Small intestine (tissue), 16 donors: ENCODE measurements at places on chromosomes 4 and X.

- peak; percentile 12 for DNase-seq
Observed at GRCh38 chr4:13627178-13627605, 333 bp downstream of the BOD1L1 start.

DNA sequence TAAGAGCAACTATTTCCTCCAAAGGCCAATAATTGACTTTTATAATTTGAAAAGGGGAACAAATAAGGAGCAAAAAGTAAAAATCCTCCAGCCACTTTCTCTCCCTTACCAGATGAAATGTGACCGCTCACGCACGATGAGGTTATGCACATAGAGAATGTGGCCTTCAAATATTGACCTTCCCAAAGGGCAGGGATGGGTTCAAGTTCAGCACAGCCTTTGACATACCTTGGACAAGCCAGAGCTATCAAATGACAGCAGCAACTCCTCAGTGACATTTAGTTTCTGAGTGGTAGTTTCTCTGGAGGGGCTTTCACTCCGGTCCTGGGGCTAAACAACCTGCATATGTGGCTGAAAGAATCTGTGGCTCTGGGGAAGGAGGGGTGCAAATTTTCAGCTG is 50.7 kb downstream of the AMOT start:
- no peak for DNase-seq

DNA sequence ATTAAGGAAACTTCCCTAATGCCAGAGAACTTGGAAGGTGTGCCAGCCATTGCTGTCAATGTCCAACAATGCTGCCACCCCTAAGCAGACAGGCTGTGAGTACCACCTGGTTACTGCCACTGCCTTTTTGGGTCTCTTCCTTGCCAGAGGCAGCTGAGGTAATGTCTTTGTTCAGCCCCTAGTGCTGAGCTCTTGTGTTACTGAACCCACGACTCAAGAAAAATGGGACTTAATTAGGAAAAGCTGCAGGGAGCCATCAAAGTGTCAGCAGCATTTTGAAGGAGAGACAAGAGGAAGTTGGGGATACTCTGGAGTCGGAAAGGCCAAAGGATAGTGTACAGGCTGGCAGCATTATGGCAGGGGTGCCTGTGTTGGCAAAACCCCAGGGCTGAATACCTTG is 283.7 kb downstream of the AFF2 start:
- no peak for DNase-seq

DNA sequence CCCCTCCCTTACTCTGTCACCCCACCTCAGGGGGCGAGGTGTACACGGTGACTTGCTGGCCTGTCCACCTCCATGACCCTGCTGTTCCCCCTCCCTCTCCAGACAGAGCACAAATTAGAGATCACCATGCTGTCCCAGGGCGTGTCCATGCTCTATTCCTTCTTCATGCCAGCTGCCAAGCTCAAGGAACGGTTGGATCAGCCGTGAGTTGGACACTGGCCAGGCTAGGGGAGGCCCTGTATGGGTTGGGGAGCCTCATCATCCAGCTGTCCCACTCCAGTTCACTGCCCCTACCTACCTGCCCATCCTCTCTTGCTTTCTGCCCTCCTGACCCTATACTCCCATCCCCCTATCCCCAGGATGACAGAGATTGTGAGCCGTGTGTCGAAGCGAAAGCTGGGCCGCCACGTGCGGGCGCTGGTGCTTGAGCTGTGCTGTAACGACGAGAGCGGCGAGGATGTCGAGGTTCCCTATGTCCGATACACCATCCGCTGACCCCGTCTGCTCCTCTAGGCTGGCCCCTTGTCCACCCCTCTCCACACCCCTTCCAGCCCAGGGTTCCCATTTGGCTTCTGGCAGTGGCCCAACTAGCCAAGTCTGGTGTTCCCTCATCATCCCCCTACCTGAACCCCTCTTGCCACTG is 3.9 kb upstream of the CDK16 start:
- no peak for DNase-seq

DNA sequence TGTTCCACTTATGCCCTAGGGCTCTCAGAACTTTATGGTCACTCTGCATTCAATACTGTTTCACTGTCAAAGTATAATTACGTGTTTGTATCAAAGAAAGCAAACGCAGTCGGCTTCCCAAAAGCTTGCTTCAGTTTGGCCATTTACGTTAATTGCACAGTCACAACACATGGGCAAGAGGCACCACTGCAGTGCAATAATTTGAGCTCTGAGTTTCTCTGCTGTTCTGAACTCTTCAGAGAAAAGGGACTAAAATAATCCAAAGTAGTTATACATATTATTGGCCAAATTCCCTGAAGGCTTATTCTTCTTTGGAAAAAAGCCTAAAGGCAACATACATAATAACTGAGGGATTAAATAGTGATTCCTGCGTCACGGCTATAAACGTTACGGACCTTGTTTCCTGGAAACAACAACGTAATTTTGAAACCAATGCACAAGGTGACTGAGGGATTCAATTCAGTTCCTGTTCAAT is 51.3 kb downstream of the RNF150 start:
- no peak for DNase-seq

DNA sequence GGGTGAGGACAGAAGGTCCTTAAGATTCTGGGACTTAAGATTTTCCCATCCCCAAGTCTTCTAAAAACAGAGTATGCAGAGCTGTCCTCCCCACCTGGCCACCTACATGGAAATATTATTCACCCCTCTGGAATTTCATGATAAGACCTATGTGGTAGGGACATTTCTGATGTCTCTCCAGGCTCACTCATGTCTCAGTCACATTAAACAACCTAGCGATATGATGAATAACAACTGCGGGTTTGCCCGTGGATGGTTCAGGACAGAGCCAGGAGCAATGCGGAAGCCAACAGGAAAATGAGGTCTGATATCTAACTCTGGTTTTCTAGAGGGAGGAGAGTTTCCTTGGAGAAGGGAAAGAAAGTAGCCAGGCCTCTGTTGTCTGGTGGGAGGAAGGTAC is 47.4 kb downstream of the TEX13A start:
- DNase-seq: no peak

GRCh38 chrX:13200398-13200797 is 119.5 kb downstream of the ATXN3L start:
- DNase-seq: no peak

- no peak for DNase-seq
Observed at GRCh38 chr4:99790796-99791617, 25.6 kb upstream of the DAPP1 start.

GRCh38 chrX:36978886-36979285 is 29.3 kb upstream of the FAM47C start:
- no peak for DNase-seq

DNA sequence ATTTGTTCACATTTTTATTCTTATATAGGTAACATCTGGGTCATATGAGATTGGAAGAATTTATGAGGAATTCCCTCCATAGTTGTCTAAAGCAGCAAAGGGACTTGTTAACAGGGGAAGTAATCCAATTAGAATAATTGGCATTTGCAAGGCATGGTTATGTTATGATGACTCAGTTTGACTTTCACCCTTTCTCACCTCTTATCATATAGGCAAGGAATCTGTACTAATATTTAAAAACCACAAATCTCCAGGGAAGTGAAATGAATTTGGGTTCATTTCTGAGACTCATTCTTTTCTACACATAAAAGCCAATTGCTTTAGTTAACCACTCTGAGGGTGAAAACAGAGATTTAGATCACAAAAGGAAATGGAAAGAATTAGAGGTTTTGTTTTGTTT is 281.5 kb upstream of the DKK2 start:
- no peak for DNase-seq

DNA sequence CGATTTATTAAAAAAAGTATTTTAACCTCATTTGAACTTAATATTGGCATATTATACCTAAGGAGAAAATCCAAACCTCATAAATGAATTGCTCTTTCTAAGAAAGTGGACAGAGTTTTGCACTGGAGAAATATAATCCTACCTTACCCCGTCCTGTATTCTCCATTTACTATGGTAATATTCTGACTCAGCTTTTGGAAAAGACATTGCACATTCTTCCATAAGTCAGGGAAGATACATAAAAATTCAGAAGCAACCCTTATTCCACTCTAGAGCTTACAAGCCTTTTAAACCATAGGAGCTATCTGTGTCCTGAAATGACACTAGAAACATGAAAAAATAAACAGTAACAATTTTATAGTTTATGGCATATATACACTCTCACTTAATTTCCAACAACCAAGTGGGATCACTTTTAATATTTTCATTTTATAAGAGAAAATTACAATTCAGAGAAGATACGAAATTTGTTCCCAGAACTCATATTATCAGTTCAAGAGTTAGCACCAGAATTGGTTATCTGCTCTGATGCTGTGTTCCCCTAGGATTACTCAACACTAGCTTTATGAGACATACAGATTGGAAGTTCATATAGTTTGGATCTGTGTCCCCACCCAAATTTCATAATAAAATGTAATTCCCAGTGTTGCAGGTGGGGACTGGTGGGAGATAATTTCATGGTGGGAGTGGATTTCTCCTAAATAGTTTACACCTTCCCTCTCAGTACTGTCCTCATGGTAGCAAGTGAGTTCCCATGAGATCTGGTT is 359.4 kb downstream of the ARAP2 start:
- DNase-seq: no peak

- no peak for DNase-seq
Observed at GRCh38 chr4:173264245-173264644, 69.9 kb downstream of the HMGB2 start.

DNA sequence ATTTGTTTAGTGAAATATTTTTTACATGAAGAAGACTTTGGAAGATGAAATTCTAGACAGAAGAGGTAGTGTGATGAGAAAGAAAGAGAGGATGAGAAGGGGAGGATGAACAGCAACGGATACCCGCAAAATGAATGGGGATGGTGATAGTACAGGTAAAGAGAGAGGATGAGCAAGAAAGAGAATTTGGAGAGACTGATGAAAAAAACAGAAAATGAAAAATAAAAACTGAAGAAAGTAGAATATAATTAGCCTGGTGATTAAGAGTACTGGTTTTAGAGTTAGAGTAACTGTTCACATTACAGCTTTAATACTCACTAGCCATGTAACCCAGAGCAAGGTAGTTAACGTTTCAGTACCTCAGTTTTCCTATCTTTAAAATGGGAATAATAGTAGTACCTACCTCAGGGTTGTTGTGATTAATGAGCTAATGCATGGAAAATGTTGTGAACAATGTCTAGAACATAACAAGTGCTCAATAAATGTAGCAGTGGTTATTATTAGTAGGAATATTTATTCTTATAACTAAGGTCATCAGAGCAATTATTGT is 54.9 kb upstream of the ANTXR2 start:
- DNase-seq: no peak

GRCh38 chr4:6308899-6309643 is 39.4 kb downstream of the WFS1 start:
- peak; percentile 56 for DNase-seq

- DNase-seq: no peak
Observed at GRCh38 chrX:19370061-19370460, 26.3 kb downstream of the PDHA1 start.

GRCh38 chr4:90456891-90457290 is 329.7 kb downstream of the CCSER1 start:
- no peak for DNase-seq

DNA sequence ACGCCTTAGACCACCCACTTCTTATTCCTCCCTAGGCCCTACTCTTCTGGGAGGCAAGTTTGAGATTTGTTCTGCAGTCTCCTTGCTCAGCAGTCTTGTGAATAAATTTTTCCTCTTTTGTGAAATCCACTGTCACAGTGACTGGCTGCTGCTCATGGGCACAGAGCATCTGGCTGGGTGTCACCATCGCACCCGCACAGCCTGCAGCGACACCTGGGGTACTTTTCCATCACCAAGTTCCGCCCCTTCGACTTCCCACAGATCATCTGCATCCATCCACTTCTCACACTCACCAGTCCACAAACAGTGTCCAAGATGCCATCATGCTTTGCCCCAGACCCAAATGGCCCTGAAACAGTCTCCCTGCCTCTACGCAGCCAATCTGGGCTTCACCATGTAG is 36.4 kb upstream of the AFAP1 start:
- no peak for DNase-seq

GRCh38 chr4:105633241-105633640 is 75.2 kb downstream of the INTS12 start:
- DNase-seq: peak; percentile 58

- DNase-seq: no peak
Observed at GRCh38 chrX:9267415-9267814, 197.4 kb upstream of the TBL1X start.

DNA sequence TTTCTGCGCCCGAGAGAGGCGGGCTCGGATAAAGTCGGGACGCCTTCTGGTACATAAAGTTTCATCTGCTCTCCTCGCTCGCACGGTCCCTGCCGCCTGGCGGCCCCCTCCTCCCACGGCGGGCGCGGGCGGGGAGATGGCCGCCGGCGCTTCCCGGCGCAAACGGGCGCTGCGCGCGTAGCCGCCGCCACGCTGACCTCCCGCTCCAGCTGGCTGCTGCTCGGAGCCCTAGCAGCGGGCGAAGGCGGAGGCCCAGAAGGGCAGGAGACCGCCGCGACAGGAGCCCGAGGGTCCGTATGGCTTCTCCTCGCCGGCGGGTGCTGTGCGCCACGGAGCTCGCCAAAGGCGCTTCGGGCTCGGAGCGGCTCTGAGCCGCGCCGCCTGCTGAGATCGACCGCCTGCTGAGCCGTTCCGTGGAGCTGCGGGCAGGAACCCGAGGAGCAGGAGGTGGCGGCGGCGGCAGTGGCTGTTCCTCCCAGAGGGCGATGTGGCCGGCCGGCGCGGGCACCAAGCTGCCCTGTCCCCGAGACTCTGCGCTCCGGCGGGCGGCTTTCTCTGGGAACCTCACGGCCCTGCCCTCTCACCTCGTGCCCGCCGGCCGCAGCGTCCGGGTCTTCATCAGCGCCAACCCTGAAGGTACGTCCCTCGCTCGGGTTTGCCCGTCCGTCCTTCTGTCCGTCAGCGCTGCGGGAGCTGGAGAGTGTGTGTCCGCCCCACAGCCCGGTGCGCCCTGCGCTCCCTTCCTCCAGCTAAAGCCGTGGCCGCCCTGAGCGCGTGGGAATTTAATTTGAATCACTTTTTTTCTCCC is at the start of gene NWD2:
Gene NWD2, plus strand, starts transcription at position 161 of the 808 bp plus-strand sequence. Its CDS starts 325 bp downstream, at position 486.
- no peak for DNase-seq

- no peak for DNase-seq
Observed at GRCh38 chr4:153927451-153927850, 138.6 kb upstream of the SFRP2 start.
